ENCODE measurements at places on chromosomes 3 and 15.
A peak's percentile ranks its signal among the peaks of the same experiment; 100 is the strongest.

- no peak for DNase-seq
Observed at GRCh38 chr3:45411081-45411480, 22.7 kb downstream of the LARS2 start.

DNA sequence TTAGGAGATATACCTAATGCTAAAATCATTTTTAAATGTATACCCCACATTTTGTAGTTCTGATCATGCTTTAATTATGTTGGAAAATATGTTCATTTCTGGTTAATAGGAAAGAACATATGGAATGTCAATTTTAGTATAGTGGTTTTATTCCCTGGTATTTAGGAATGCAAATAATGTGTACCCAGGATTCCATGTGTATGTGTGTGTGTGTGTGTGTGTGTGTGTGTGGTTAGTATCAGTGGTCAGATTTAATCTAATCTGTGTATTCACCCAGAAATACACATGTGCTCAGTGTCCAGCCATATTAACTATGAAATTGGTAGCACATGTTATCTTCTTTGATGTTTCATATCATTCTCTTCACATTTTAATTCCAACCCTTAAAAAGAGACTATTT is 233.5 kb upstream of the DCBLD2 start:
- no peak for DNase-seq

GRCh38 chr3:143486611-143487010 is 361.7 kb downstream of the SLC9A9 start:
- no peak for DNase-seq

GRCh38 chr3:141851411-141851810 is 25.0 kb upstream of the ATP1B3 start:
- DNase-seq = no peak

GRCh38 chr3:110272525-110272924 is 799.1 kb upstream of the NECTIN3 start:
- no peak for DNase-seq

DNA sequence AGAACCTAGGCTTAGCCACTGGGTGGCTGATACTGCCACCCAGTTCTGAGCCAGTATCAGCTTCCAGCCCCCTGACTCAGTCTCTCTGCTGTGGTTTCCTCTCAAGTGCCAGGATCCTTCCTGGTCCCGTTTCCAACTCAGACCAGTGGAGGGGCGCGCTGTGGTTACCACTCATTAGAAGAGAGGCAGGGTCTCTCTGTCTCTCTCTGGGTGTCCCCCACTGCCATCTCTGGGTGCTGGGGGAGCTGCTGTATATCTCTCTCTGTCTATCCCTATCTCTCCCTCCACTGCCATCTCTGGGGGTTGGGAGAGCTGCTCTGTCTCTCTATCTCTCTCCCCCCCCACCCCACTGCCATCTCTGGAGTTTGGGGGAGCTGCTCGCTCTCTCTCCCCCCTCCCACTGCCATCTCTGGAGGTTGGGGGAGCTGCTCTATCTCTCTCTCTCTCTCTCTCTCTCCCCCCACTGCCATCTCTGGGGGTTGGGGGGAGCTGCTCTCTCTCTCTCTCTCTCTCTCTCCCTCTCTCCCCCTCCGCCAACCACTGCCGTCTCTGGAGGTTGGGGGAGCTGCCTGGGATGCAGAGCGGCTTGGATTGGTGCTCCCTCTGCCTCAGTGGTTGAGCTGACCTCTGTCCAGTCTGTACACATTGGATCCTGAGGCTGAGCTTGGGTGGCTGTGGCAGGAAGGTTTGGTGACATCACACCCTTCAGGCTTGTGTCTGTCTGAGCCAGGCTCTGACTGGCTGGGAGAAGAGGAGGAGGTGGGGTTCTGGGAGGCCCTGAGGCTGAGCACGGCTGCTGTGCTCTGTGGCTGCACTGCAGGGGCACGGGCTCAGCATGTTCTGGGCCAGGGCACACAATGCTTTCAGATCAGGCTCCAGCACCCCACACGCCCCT is 98.9 kb downstream of the APBA2 start:
- no peak for DNase-seq

- no peak for DNase-seq
Observed at GRCh38 chr3:9214599-9214998, 34.8 kb downstream of the SRGAP3 start.

DNA sequence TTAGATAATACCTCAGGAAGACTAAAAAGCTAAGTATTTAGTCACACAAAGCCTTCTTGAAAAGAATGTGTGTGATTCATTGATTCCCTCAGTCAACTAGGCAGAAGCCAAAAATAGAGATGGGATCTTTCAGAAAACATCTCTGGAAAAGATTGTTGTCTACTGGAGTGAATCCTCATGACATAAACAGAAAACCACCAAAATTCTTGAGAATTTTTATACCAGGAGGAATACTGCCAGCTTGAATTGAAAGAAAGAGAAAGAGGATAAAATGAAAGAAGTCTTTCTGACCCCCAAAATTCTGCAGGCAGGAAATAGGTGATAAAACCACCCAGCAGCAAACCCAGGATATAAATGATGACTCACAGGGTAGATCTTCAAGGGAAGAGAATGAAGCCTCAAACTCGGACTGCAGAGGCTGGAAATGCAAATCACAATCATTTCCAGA is 363.1 kb upstream of the PLSCR5 start:
- DNase-seq = peak; percentile 57

DNA sequence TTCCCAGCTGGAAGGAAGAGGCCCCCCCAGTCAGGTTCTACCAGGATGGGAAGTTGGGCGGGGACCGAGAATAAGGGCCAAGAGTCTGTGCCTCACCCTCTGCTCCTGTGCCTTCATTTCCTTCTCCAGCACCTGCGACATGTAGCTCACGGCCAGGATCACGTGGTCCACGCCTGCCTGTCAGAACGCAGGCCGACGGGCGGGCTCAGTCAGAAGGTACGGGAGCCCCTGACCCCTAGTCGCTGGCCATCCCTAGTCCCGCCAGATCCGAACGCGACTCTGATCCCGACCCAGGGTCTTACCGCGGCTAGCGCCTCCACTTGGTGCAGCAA is 489 bp downstream of the GMPPB start:
- DNase-seq = peak; percentile 16

GRCh38 chr3:169215461-169216352 is 447.8 kb downstream of the MECOM start:
- no peak for DNase-seq

GRCh38 chr3:13507570-13508339 is 27.6 kb downstream of the HDAC11 start:
- DNase-seq = no peak

DNA sequence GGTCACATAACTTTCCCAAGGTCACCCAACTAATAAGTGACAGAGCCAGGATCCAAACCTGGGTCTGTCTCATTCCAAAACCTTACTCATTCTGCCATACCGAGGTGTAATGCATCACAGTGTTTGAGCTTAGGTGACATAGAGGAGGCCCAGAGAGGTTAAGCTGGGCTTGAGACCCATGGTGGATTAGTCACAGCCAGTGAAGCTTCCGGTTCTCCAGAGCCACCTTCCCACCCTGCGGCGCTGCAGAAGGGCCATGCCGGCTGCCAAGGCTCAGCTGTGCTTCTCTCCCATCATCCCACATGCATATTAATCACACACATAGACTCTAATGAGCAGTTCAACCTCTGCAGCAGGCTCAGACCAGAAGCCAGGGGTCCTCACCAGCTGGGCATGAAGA is 42.2 kb downstream of the SPSB4 start:
- no peak for DNase-seq

DNA sequence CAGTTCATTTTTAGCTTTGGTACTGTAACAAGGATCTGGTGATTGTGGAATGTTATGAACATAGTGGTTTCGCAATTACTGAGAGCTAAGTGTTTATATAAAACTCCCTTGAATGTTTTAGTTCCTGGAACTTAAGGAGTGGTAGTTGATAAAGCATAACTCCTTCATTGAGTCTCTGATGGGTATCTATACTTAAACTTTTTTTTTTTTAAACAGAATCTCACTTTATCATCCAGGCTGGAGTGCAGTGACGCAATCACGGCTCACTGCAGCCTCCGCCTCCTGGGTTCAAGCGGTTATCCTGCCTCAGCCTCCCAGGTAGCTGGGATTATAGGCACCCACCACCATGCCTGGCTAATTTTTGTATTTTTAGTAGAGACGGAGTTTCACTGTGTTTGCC is 11.3 kb downstream of the PRKCI start:
- no peak for DNase-seq

Data from HCT116 (cell line).